ENCODE measurements at places on chromosomes 2 and 18.

- no peak for DNase-seq
These were observed 7.8 kb downstream of the LOXHD1 start for GRCh38 chr18:46649071-46649862.

DNA sequence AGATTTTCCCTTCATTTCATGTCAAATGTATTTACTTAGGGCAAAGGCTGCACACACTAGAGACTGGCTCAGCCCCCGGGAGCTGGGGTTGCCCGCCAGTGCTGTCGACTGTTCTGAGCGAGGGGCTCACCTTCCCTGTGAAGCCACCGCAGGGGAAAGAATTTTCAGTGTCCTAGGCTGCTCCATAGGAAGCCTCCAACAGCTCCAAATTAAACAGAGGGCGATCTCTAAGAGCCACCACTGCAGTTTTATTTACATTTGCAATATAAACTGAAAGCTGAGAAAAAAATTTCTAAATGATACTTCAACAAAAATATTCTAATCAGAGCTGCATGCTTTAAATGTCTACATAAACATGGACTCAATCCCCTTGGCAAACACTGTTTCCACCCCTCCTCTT lies 54.0 kb downstream of the UXS1 start:
- no peak for DNase-seq

GRCh38 chr2:176158186-176158591 lies 1.1 kb downstream of the HOXD3 start:
- no peak for DNase-seq

DNA sequence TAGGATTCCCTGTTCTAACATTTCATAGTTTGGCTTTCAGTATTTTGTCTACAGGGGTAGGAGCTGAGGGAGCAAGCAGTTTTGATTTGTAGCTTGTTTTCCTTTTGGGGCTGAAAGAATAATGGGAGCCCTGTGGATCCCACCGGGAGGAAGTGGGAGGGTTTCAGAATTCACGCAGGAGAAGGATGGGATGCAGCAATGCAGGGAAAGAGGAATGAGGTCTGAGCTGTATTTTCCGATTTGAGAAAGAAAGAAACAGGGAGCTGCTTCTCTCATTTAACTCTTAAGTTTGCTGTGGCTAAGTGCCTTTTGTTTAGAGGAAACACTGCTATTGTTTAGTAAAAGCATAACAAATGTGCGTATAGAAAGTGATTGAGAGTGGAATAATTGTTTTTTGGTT lies 141.0 kb downstream of the ADCYAP1 start:
- DNase-seq: no peak

- DNase-seq: no peak
These were observed 50.0 kb upstream of the CTDP1 start for GRCh38 chr18:79629606-79630005.

DNA sequence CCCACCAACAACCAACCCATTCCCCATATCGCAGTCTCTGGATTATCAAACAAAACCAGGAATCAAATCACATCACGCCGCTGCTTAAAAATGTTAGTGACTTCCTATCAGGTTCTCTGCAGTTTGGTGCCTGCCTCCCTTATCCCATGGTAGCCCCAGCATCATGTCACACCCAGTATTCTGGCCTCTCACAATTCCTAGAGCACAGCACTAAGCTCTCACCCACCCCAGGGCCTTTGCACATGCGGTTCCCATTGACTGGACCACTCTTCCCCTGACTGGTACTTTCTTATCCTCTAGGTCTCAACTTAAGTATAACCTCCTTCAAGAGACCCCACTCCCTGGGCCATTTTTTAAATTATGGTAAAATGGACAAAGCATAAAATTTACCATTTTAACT lies 12.8 kb downstream of the ATP8B1 start:
- DNase-seq: no peak
